Activated naive CD8-positive, alpha-beta T cell treated with anti-CD3 and anti-CD28 coated beads, Interleukin-2, amount 10 ng/mL, durations not matched to agents 7 days and 5 days (primary cell): ENCODE measurements at places on chromosomes 5 and 9. TPM values are rescaled to one million over a fixed set of nuclear protein-coding genes. Genes with fewer than 3 reads are reported as not detected.

Gene ZNF483
- 7.0 TPM for total RNA-seq

GRCh38 chr5:115818821-115819220 is 2.4 kb upstream of the CDO1 start:
- H3K27me3 ChIP-seq: peaks cover 72% of the 10 kb centered on the region
- no peak for DNase-seq
- H3K4me1 ChIP-seq: peaks cover 21% of the 10 kb centered on the region
- H3K36me3 ChIP-seq: no peaks in the 10 kb centered on the region
- no peak overlapping the region for H3K4me3 ChIP-seq
- H3K27ac ChIP-seq: no peak overlapping the region

- H3K36me3 ChIP-seq: peaks cover 2% of the 10 kb centered on the region
- no peak for DNase-seq
- H3K27me3 ChIP-seq: no peaks in the 10 kb centered on the region
- no peak overlapping the region for H3K27ac ChIP-seq
These were observed 60.2 kb upstream of the DMAC1 start for GRCh38 chr9:7859701-7860334.

- H3K27me3 ChIP-seq: peaks cover 5% of the 10 kb centered on the region
- DNase-seq: no peak
- H3K4me1 ChIP-seq: no peaks in the 10 kb centered on the region
- H3K27ac ChIP-seq: no peak overlapping the region
- no peak overlapping the region for H3K4me3 ChIP-seq
These were observed 257.3 kb downstream of the FANCC start for GRCh38 chr9:95060234-95060633.

GRCh38 chr5:178587763-178588611 is 2.2 kb downstream of the COL23A1 start:
- no peak for DNase-seq
- no peak overlapping the region for H3K27ac ChIP-seq
- no peaks in the 10 kb centered on the region for H3K36me3 ChIP-seq
- H3K27me3 ChIP-seq: peaks cover 47% of the 10 kb centered on the region

DNA sequence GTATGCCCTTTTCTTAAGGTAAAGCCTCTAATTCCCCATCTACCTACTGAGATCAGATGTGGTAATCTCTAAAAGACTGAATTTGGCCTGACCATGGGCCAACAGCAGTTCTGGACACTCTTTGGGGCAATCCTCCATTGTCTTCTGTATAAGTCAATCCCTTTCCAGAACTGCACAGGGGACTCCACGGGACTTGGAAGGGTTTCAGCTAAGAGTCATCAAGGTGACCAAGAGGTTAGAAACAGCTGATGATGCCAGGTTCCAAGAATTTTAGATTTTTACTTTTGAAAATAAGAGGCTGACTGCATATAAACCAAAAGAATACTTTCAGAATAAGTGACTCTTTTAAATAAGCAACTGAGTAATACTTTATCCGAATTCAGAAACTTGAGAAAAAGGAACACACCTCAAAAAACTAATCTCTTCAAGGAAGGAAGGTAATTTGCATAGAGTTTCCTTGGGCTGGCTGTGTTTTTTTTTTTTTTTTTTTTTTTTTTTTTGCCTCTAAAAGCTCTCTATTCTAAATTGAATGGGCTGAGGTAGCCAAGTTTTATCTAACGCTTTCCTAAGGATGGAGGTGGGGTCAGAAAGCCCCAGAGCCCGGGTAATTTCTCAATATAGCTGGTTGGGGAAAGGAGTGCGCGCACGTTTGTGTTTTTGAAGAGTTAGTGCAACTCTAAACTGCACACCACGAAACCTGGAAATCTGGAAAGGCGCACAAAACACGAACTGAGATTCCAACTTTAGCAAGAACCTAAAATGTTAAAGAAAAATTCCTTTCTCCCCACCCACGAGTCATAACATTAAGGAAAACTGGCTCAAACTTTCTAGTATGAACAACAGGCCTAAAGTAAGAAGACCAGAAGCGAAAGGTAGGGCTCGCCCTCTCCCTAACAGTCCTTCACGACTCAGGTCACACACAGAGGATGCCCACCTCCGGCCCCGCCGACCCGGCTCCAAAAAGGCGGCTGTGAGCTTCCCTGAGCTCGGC is 1.3 kb downstream of the VCP start:
- H3K36me3 ChIP-seq: peaks cover 45% of the 10 kb centered on the region
- DNase-seq: no peak
- H3K27ac ChIP-seq: peak overlapping the region; percentile 93
- no peaks in the 10 kb centered on the region for H3K27me3 ChIP-seq
- H3K4me3 ChIP-seq: peak overlapping the region; percentile 93
